ENCODE measurements at places on chromosomes 6 and 20.

DNA sequence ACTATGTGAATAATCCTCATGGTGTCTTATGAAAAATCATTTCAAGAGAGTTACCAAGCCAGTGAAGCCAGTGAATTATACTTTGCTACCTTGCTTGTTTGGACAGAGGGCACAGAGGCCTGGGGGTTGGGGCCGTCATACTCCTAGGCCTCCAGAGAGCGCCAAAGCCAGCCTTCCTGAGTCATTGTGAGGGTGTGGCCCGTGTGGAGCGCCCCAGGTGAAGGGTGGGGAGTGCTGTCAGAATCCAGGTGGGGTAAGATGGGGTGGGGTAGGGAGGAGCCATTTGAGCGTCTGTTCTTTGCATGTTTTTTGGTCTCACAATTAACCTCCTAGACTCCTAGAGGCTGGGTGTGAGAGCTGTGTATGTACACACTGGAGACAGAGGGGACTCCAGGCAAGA is 71.1 kb downstream of the PERP start:
- H3K27me3 ChIP-seq, result no peaks in the 10 kb centered on the region
- H3K27ac ChIP-seq, result no peak overlapping the region
- no peaks in the 10 kb centered on the region for H3K36me3 ChIP-seq
- H3K4me1 ChIP-seq, result no peaks in the 10 kb centered on the region
- H3K4me3 ChIP-seq, result no peak overlapping the region

DNA sequence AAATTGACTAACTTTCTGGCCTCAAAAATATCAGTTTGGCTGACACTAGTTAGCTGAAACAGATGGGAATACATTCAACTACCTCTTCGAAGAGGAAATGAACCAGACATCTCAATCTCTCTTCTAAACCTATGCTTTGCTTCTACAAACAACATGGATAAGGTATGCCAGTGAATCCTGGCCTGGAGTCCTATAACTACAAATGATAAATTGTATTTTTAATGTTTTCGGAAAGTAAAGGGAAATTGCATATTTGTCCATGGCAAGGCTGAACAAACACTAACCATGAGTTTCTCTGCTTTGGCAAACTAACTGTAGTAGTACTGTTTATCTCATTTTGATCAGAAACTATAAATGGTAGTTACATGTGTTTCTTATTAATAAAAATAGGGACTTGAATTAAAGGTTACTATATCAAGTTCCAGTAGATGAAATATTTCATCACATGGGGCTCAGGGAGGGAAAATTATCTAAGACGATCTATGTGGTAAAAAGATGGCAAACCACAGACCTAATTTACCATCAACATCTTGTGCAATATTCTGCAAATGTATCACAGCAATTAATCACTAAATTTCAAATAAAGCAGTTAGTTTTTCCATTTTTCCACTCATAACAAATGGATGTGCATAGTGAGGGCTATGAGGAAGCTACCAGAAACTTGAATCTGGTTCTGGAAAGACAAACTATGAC is 76.8 kb downstream of the COL12A1 start:
- no peak overlapping the region for H3K27ac ChIP-seq
- H3K4me3 ChIP-seq, result no peak overlapping the region
- no peak for DNase-seq

DNA sequence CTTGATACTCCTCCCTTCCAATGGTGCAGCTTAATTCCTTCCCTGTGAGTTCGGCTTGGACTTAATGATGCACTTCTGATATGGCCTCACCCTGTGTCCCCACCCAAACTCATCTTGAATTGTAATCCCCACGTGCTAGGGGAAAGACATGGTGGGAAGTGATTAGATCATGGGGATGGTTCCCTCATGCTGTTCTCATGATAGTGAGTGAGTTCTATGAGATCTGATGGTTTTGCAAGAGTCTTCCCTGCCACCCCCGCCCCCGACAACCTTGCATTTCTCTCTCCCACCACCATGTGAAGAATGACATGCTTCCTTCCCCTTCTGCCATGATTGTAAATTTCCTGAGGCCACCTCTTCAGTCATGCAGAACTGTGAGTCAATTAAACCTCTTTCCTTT is 50.3 kb upstream of the HLA-G start:
- no peak overlapping the region for H3K4me3 ChIP-seq
- no peaks in the 10 kb centered on the region for H3K27me3 ChIP-seq
- H3K36me3 ChIP-seq, result no peaks in the 10 kb centered on the region

- no peaks in the 10 kb centered on the region for H3K36me3 ChIP-seq
- no peaks in the 10 kb centered on the region for H3K27me3 ChIP-seq
- H3K4me1 ChIP-seq, result no peaks in the 10 kb centered on the region
- DNase-seq, result no peak
- H3K4me3 ChIP-seq, result no peak overlapping the region
- H3K27ac ChIP-seq, result no peak overlapping the region
These were observed 102.5 kb downstream of the PRL start for GRCh38 chr6:22194188-22194921.

All from upper lobe of right lung (tissue), 1 donor.